ENCODE measurements at places on chromosomes 2 and 18. TPM values are rescaled to one million over a fixed set of nuclear protein-coding genes. Genes with fewer than 3 reads are reported as not detected.

CD226 gene
- 1.4 TPM for total RNA-seq

SERPINB3 gene
- not detected for total RNA-seq

STPG4 gene
- total RNA-seq: not detected

GRCh38 chr2:138090330-138090729 lies 126.1 kb downstream of the HNMT start:
- DNase-seq: no peak

DNA sequence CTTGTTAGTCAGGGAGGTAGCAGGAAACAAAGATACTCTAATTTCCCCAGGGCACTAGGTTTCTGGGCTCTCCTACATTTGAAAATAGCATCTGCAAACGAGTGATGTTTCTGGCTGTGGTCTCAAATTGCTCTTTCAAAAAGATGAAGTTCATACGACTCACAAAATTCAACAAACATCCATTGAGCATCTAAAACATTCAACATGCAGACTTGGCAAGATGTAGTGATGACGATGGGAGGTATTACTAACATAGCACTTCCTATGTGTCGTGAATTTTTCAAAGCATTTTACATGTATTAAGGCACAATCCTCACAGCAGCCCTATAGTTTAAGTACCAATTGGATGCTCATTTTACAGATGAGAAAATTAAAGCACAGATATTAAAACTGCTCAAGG lies 5.2 kb downstream of the CCBE1 start:
- no peak for DNase-seq

GRCh38 chr2:70211595-70211994 lies 20.8 kb upstream of the C2orf42 start:
- DNase-seq: no peak

Measured in mesenteric fat pad (tissue), 1 donor.